Left ventricle myocardium superior (tissue), 1 donor: ENCODE measurements at places on chromosomes 12 and 14. TPM values are rescaled to one million over a fixed set of nuclear protein-coding genes. Genes with fewer than 3 reads are reported as not detected.

SYCP3 gene
- not detected for total RNA-seq

NUP107 gene
- total RNA-seq, result 17.2 TPM

DNA sequence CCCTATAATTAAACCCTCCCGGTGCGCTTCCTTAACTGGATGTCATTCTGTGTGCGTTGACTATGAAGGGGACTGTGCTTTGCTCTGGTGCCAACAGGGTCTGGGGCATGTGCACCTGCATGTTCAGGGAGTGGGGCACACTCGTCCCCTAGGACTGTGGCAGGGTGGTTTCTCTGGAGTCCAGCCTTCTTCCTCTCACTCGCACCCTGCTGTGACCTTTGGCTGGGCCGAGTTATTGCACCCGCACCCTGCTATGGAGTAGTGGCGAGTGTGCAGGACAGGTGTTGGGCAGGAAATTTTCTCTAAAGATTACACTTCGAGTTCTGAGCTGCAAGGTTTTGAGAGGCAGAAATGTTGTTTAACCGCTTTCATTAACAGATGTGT is 138.9 kb downstream of the PLXNC1 start:
- no peak for DNase-seq

DNA sequence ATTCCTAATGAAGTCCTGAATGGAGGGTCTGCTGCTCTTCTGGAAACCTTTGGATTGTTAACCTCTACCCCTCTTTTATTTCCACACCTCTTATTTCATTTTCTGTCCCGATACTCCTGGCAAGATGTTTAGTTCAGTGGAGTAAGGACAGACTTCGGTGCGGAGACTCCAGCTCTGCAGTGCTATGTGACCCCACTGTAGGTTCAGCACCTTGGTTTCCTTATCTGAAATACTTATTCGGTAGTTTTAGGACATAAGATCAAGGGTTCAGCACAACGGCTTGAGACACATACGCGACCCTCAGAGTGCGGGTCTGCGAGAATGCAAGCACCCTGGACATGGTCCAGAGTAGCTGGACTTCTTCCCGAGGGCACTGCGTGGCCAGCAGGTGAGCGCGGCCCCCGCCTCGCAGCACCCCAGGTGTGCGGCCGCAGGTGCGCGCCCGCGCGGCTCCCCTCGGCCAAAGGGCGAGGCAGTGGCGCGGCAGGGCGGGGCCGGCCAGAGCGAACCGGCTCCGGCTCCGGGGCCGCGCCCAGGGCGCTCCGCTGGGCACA is 465 bp upstream of the FGD4 start:
- no peak for DNase-seq

STAC3 gene
- 1.4 TPM for total RNA-seq
